Osteocyte (in vitro differentiated cells): ENCODE measurements at places on chromosomes 6 and 20. TPM values are rescaled to one million over a fixed set of nuclear protein-coding genes. Genes with fewer than 3 reads are reported as not detected.
A peak's percentile ranks its signal among the peaks of the same experiment; 100 is the strongest.

DNA sequence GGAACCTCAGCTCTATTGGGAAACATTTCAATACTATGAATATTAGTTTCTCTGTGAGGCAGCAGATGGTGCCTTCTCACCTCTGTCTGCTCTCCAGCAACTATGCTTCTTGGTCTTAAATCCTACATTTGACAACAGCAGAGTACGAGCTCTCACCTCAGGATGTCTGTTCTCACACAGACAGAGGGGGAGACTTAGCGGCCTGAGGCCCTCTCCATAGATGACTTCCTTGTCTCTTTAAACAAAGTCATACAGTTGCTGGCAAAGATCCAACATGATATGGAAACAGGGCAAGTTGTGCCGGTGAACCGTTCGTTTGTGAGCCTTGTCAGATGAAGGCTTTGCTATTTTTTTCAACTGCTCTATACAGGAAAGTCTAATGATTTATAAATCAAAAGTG is 43.7 kb upstream of the GABRR1 start:
- DNase-seq, result peak; percentile 38
- no peaks in the 10 kb centered on the region for H3K4me1 ChIP-seq
- H3K36me3 ChIP-seq, result no peaks in the 10 kb centered on the region
- no peak overlapping the region for H3K27ac ChIP-seq
- peaks cover 5% of the 10 kb centered on the region for H3K27me3 ChIP-seq

DNA sequence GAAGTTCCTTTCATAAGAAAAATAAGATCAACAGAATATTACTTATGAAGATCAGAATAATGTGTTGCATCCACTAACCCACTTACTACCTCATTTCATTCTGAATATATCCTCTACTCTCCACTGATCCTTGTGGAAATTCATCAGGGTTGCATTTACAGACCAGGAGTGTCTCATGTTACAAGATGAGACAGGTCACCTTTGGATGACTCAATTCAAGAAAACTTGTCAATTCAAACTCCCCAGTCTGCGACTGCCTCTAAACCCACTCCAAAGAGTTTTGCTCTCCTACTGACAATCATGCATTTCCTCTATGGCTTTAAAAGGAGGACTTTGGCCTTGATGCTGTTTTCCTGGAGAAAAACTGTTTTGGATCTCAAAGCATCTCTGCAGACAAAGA is 68.4 kb downstream of the ID4 start:
- DNase-seq, result no peak
- no peaks in the 10 kb centered on the region for H3K4me1 ChIP-seq
- no peak overlapping the region for H3K27ac ChIP-seq
- no peaks in the 10 kb centered on the region for H3K36me3 ChIP-seq
- no peak overlapping the region for H3K4me3 ChIP-seq

DNA sequence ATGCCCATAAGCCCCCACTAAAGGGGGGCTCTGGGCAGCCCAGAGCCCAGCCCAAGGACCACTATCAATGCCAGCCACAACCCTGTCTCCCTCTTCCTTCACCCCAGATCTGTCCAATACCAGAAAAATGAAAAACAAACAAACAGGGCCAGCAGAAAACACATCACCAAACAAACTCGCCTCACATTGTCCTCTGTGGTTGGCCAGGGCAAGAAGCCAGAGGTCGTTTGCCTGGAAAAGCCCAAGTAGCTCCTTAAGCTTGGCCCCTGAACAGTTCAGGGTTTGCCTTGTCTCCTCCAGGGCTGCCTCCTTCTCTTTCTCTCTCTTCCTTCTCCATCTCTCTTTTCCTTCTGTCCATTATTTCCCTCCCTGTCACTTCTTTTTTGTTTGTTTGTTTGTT is 10.1 kb upstream of the SCUBE3 start:
- no peaks in the 10 kb centered on the region for H3K4me1 ChIP-seq
- no peak for DNase-seq
- no peaks in the 10 kb centered on the region for H3K36me3 ChIP-seq
- H3K27me3 ChIP-seq, result peaks cover 26% of the 10 kb centered on the region

DNA sequence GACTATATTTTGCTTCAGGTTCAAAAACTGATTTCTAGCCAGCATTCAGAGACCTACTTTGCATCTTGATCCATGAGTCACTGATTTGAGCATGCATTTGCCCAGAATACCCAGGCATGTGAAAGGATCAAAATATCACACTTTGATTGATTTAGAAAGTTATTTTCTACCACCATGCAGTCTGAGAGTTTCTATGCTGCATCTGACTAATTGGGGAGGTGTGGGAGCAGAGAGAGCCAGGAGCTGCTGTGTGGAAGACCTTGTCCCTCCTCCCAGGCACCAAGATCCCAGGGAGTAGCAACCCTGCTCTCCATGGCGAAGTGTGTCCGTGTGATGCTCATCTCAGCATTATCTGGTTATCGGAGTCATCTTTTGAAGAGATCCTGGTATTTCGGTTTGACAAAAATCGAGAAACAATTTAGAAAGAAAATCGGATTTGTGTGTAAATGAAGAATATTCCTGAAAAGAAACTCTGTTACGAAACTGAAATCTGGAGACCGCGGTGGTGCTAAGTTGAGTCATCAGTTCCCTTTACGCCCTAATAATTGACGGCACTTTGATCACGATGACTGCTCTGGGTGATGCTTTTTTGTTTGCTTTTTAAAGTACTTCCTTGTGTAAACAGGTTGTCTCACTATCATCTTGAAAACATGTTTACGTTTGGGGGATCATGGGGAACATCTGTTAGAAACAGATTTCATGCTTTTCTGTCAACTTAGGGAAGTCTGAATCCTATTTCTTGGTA is 193.4 kb downstream of the BACH2 start:
- no peak for DNase-seq
- H3K27ac ChIP-seq, result no peak overlapping the region
- no peaks in the 10 kb centered on the region for H3K4me1 ChIP-seq
- no peaks in the 10 kb centered on the region for H3K36me3 ChIP-seq
- H3K4me3 ChIP-seq, result no peak overlapping the region
- H3K27me3 ChIP-seq, result peaks cover 10% of the 10 kb centered on the region

DNA sequence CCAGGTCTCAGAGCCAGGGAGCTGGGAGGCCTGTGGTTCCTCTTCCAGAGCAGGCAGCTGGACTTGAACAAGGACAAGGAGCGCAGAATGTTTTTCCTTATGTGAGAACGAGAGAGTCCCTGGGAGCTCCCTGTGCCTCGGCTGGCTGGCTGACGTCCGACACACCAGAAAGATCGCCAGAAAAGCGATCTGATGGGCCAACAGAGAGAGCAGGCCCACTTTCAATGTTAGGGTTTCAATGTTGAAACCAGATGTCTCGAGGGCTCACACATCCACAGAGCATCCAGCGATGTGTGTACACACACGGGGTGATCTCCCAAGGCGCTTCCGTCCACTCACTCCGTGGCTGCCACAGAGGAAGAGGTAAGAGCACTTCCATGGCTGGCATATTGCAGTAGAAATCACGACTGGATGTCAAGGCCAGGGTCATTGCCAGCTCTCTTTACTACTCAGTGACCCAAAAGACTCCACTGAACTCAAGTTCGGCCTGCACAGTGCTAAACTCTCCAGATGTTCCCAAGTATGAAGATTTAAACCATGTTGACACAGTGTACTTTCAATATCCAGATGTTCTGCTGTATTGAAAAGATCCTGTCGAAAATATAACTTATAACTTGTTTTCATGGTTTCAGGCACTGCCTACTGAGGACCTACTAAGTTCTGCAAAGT is 70.8 kb upstream of the FOXC1 start:
- H3K27me3 ChIP-seq, result no peaks in the 10 kb centered on the region
- H3K36me3 ChIP-seq, result no peaks in the 10 kb centered on the region
- DNase-seq, result no peak
- H3K4me1 ChIP-seq, result peaks cover 18% of the 10 kb centered on the region
- no peak overlapping the region for H3K4me3 ChIP-seq

GRCh38 chr6:25035174-25035511 is 99.4 kb upstream of the RIPOR2 start:
- peaks cover 5% of the 10 kb centered on the region for H3K4me1 ChIP-seq
- H3K4me3 ChIP-seq, result no peak overlapping the region
- H3K36me3 ChIP-seq, result no peaks in the 10 kb centered on the region
- DNase-seq, result no peak

GRCh38 chr6:170435766-170436165 is 117.3 kb downstream of the PSMB1 start:
- H3K27me3 ChIP-seq, result peaks cover 2% of the 10 kb centered on the region
- peaks cover 31% of the 10 kb centered on the region for H3K4me1 ChIP-seq
- H3K27ac ChIP-seq, result no peak overlapping the region
- DNase-seq, result peak; percentile 59
- H3K36me3 ChIP-seq, result peaks cover 3% of the 10 kb centered on the region
- no peak overlapping the region for H3K4me3 ChIP-seq

- no peak overlapping the region for H3K27ac ChIP-seq
- H3K4me3 ChIP-seq, result no peak overlapping the region
- no peaks in the 10 kb centered on the region for H3K4me1 ChIP-seq
- H3K36me3 ChIP-seq, result peaks cover 1% of the 10 kb centered on the region
- H3K27me3 ChIP-seq, result peaks cover 23% of the 10 kb centered on the region
Observed at GRCh38 chr6:46618726-46619125, 33.9 kb downstream of the CYP39A1 start.

- peaks cover 8% of the 10 kb centered on the region for H3K4me1 ChIP-seq
- DNase-seq, result no peak
- peaks cover 3% of the 10 kb centered on the region for H3K36me3 ChIP-seq
- no peak overlapping the region for H3K4me3 ChIP-seq
Observed at GRCh38 chr20:58224097-58224496, 4.4 kb downstream of the ANKRD60 start.

GRCh38 chr20:50012282-50013263 is 29.8 kb downstream of the SNAI1 start:
- H3K4me3 ChIP-seq, result no peak overlapping the region
- no peak for DNase-seq
- H3K27ac ChIP-seq, result no peak overlapping the region
- H3K27me3 ChIP-seq, result no peaks in the 10 kb centered on the region
- peaks cover 31% of the 10 kb centered on the region for H3K4me1 ChIP-seq
- H3K36me3 ChIP-seq, result no peaks in the 10 kb centered on the region

DNA sequence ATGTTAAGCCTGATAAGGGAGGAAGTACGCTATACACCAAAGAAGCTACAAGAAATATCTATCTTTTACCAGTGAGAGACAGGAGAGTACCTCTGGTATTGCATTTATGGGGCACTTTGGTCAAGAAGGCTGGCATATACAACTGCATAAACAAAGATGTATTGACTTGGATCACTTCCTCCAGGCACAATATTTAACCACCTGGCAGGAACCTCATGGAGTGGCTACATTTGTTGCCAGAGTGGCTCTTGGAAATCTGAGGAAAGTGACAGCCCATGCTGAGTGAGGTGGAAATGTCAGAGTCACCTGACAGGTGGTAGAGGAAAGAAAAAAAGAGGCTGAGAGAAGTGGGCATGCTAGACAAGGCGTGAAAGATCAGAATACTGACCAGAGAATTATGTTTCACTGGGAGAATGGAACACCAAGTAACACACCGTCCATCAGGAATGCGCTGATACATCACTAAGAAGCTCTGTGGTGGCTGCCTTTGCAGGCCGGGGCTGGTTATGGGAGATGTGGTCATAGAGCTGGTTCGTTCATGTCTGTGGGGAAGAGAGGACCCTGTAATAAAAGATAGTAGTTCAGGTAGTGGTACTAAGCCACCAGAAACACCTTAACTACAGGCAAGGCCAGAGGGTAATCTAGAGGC is 61.4 kb upstream of the UFL1 start:
- no peak overlapping the region for H3K4me3 ChIP-seq
- H3K36me3 ChIP-seq, result no peaks in the 10 kb centered on the region
- H3K27ac ChIP-seq, result no peak overlapping the region
- no peak for DNase-seq
- no peaks in the 10 kb centered on the region for H3K4me1 ChIP-seq
- peaks cover 8% of the 10 kb centered on the region for H3K27me3 ChIP-seq

- H3K27me3 ChIP-seq, result peaks cover 9% of the 10 kb centered on the region
- H3K27ac ChIP-seq, result peak overlapping the region; percentile 44
- H3K4me1 ChIP-seq, result peaks cover 13% of the 10 kb centered on the region
- H3K4me3 ChIP-seq, result peak overlapping the region; percentile 88
Observed at GRCh38 chr6:50815436-50816114, 3.1 kb upstream of the TFAP2B start.

DNA sequence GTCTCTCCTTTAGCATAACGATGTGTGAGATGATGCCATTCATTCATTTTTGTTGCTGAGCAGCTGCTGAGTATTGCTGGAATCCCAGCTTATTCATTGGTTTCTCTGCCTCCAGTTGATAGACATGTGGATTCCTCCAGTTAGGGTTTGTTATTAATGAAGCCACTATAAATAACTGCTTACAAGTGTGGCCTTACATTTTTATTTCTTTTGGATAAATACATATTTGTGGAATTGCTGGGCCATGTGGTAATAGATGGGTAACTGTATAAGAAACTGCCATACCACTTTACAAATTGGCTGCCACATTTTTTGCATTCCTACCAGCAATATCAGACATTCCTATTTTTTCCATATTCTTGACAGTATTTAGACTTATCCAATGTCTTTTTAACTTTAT is 2.6 kb upstream of the HLA-B start:
- DNase-seq, result no peak
- H3K36me3 ChIP-seq, result peaks cover 15% of the 10 kb centered on the region
- no peak overlapping the region for H3K4me3 ChIP-seq
- H3K27me3 ChIP-seq, result peaks cover 64% of the 10 kb centered on the region
- H3K27ac ChIP-seq, result no peak overlapping the region

DNA sequence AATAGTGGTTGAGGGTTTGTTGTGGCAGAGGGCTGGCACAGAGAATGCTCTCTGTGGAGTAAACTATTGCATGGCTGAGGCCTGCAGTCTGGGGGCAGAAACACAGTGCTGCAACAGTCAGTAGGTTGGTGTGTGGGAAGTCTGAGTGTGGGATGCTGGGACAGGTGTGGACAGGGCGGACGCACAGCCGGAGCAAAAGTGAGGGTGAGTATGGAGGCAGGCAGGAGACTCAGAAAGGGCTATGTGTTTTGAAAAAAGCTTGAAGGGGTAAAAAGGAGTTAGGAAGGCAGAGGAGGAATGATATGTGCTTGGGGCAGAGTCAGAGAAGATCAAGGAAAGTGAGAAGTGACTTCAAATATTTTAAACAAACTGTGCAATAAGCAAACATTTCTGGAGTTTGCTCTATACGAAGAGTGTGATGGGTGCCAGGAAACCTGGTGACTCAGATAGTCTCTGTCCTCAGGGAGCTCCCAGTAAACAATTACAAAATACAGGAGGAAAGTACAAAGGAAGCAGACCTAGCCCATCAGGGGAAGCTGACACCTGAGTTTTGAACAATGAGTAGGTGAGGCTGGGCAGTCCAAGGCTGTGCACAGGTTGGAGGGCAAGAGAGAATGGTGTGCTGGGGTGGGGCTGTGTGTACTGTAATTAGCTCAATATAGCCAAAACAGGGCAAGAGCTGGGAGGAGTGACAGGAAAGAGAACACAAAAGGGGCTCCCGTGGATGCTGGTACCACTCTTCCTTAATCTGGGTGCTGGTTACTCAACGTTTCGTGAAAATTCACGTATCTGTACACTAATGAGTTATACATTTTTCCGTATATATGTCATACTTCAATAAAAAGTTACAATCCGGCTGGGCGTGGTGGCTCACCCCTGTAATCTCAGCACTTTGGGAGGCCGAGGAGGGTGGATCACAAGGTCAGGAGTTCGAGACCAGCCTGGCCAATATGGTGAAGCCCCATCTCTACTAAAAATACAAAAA is 55.2 kb downstream of the PIGU start:
- H3K4me1 ChIP-seq, result peaks cover 3% of the 10 kb centered on the region
- H3K4me3 ChIP-seq, result no peak overlapping the region
- peak; percentile 25 for DNase-seq
- peaks cover 17% of the 10 kb centered on the region for H3K36me3 ChIP-seq
- H3K27me3 ChIP-seq, result no peaks in the 10 kb centered on the region

Gene VGLL2
- not detected in 2 replicates for total RNA-seq

Gene HLA-DPB1
- 4.7 and 5.5 TPM in 2 replicates for total RNA-seq

Gene SLC2A10
- 21.6 and 24.8 TPM in 2 replicates for total RNA-seq

Gene ZBTB12
- total RNA-seq, result 8.3 and 8.8 TPM in 2 replicates

Gene SNX3
- 166 and 171 TPM in 2 replicates for total RNA-seq

Gene SLC12A5
- total RNA-seq, result 1.7 TPM in 1 of 2 replicates, not detected in the other

Gene LGSN
- 0.29 TPM in 1 of 2 replicates, not detected in the other for total RNA-seq

Gene LSM2
- total RNA-seq, result 50.6 and 54.3 TPM in 2 replicates
